HuH-7.5 (cell line): ENCODE measurements at places on chromosomes 13 and 19.

GRCh38 chr13:33208290-33209220, 77.0 kb downstream of the STARD13 start:
- DNase-seq: no peak

- DNase-seq: no peak
Observed at GRCh38 chr13:50991579-50992521, 82.3 kb downstream of the RNASEH2B start.

- no peak for DNase-seq
Observed at GRCh38 chr19:46979126-46980105, 40.2 kb upstream of the NPAS1 start.

- DNase-seq: no peak
Observed at GRCh38 chr13:111179908-111180760, 65.0 kb downstream of the ARHGEF7 start.

GRCh38 chr19:29113838-29114237, 99.1 kb downstream of the UQCRFS1 start:
- no peak for DNase-seq

DNA sequence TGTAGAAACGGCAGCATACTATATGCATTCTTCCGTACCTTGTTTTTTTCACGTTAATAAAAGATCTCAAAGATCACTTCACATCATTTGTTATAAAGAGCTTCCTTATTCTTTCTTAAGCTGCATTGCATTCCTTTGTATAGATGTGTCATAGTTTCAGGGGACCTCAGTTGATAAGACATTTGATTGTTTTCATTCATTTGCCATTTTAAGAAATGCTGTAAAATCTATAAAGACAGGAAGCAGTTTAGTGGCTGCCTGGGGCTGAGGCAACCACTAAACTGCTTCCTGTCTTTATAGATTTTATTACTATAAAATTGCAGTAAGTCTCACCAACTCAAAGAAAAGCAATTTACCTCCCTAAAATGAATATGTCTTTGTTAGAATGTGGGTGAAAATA, 59.4 kb downstream of the ZDHHC20 start:
- DNase-seq: no peak

- DNase-seq: no peak
Observed at GRCh38 chr13:111317042-111317550, 3.3 kb upstream of the TEX29 start.

DNA sequence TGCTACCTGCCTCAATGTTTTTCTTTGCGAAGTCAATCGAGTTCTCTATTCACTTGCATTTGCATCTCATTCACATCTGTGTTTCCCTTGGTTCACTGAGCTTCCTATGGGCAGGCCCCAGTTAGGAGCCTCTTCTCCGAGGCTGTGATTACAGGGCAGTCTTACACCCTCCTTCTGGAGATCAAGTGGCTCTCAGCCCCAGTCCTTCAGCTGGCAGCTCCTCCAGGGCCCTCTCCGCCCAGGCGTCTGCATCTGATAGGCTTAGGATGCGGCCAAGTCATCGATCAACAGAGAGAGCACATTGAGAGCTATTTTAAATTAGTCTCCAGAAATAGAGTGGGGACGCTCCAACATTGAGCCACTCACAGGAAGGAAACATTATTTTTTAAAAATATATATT, 44.2 kb downstream of the MBNL2 start:
- no peak for DNase-seq

DNA sequence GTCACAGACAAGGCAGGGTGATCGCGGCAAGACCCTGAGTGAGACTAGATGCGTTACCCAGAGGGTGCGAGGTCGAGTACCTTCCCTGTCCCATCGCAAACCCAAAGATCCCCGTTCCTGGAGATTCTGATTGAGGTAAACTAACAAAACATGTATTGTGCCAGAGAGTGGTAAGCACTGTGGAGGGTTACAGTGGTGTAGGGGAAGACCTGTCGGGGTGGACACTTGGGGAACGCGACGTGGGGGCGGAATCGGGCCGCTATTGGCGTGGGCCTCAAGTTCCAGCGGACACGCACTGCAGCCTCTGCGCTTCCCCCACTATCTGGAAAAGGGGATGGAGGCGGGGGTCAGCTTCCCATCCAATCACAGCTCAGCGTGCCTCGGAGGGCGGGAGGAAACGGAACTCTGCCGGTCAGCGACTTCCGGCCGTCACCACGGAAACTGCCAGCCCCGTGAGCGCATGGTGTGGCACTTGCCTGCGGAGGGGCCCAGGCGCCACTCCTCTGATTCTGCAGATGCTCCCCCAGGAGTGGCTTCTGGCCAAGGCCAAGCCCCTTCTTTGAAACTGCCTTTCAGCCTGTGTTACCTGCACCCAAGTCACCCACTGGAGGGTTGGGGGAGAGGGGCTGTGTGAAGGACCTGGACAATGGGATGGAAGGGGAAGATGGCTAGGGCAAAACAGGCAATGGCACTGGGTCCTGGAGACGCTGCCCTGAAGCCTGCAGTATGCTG, 1.0 kb upstream of the UBE2M start:
- peak; percentile 100 for DNase-seq

- DNase-seq: no peak
Observed at GRCh38 chr13:51212758-51213157, 9.4 kb upstream of the FAM124A start.

DNA sequence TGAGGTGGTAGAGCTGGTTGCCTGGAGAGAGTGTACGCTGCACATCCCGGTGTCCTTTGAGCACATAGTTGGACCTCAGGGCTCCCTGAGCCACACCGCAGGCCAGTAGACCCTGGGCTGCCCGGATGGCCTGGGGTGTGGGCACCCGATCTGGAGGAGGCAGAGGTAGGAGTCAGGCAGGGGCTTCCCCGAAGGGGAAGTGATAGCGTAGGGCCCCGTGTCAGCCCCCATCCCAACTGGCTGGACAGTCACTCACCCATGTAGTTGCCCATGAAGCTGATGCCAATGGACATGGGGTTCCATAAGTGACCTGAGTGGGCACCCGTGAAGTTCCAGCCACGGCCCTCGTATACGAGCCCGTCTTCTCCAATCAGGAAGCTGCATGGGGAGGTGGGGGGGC, 3.6 kb downstream of the PGLYRP1 start:
- DNase-seq: no peak

DNA sequence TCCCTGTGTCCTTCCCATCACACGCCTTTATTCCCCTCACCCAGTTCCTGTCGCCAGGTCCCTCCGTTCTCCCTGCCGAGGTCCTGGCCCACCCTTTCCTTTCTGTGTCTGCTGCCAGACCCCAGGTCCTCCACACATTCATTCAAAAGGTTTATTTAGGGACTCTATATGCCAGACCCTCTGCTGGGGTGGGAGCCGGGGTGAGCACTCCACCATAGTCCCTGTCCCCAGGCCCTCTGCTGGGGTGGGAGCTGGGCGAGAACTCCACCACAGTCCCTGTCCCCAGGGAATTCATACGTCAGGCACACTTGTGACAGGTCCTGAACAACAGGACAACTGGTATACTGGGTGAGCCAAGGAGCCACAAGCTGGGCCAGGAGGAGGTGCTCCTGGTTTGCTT, 34.4 kb upstream of the TUBGCP3 start:
- DNase-seq: no peak

DNA sequence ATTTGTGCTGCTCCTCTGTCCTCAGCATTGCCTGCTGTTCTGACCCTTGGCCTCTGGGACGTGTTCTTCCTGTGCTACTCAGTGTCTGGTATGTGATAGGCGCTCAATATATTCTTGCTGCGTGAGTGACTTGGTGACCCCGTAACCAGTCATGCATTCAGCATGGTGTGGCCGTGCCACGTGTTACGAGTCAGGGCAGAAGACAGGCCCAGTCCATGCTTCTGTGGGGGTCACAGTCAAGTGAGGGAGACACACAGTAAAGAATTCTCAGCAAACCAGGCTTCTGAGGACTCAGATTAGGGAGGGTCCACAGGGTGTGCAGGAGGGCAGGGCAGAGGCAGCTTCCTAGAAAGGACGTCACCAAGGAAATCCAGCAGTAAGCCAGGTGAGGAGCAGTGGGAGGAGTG, 7.9 kb downstream of the PPP1R37 start:
- no peak for DNase-seq

DNA sequence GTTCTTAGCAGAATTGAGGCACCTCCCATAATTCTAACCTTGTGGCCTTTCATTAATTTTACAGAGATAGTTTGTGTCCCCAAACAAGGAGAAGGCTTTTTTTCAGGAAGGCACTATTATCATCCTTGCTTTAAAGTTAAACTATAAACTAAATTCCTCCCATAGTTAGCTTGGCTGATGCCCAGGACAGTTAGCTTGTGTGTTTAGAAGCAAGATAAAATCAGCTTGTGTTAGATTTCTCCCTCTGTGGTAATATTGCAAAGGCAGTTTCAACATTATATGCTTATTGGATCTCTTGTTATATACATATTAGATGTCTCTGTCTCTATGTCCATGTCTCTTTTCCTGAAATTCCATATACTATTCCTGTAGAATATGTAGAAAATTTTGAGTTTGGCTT, 342.7 kb downstream of the TBC1D4 start:
- DNase-seq: no peak

GRCh38 chr13:110308656-110309359, 1.7 kb downstream of the COL4A2 start:
- no peak for DNase-seq

- DNase-seq: no peak
Observed at GRCh38 chr19:10566658-10567410, 1.0 kb upstream of the KRI1 start.

DNA sequence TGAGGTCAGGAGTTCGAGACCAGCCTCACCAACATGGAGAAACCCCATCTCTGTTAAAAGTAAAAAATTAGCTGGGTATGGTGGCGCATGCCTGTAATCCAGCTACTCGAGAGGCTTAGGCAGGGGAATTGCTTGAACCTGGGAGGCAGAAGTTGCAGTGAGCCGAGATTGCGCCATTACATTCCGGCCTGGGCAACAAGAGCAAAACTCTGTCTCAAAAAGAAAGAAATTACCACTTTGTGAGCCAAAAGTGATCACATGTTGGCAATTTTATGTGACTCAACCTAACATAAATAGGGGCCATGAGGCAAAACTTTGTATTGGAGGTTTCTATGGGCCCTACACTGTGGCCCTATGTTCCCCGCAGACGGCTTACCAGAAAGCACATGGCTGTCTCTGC, 72.2 kb downstream of the MAP4K1 start:
- DNase-seq: no peak

- no peak for DNase-seq
Observed at GRCh38 chr19:31501427-31502195, 152.4 kb upstream of the TSHZ3 start.

- DNase-seq: no peak
Observed at GRCh38 chr13:100987948-100988347, 313.4 kb upstream of the TMTC4 start.

GRCh38 chr19:33689138-33689746, 67.5 kb downstream of the CHST8 start:
- no peak for DNase-seq

- no peak for DNase-seq
Observed at GRCh38 chr13:52665325-52665724, 12.7 kb downstream of the SUGT1 start.

DNA sequence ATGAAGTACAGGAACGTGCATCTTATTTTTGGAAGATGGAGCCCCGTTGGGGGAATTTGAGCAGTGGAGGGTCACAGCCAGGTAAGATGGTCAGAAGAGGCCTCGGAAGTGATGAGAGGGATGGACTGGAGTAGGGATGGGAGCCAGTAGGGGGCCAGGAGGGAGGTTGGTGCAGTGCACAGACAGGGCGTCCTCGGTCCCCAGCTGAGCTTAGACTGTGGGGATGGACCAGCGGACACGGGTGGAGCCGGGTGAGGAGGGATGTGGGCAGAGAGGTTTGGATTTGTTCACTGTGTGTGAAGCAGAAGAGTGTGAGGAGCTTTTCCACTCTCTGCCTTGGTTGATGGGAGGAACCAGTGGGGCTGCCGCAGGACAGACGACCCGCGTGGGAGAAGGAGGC, 10.6 kb downstream of the RPS9 start:
- no peak for DNase-seq

GRCh38 chr13:50685491-50685890, 158.0 kb downstream of the DLEU7 start:
- no peak for DNase-seq

DNA sequence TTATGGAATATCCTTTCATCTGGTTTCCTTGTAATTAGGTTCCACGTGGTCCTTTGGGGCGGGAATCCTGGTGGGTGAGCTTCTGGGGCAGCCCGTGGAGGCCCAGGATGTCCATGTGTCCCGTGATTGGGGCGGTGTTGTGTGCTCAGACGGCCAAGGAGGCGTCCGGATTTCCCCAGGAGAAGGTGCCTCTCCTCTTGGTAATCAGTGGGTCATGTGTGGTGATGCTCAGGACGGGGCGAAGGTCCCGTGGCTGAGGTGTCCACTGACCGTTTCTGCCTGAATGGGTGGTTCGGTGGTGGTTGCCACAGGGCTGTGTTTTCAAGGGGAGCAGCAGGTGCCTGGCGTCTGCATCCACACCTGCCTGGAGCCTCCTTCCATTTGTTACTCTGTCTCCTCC, 52.2 kb upstream of the F7 start:
- DNase-seq: no peak

GRCh38 chr19:32658075-32658474, 16.9 kb downstream of the ANKRD27 start:
- no peak for DNase-seq

DNA sequence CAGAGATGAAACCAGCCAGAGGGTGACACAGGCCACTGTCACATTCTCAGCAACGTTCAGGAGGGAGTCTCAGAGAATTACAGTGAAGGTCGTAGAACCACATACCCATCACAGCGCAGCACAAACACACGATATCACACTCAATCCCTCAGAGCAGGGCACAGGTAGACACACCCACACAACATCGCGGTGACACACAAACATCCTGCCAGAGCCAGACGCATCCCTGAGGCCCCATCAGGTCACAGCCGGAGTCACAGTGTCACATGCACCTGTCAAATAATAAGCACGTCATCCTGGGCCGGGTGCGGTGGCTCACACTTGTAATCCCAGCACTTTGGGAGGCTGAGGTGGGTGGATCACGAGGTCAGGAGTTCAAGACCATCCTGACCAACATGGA, 17.5 kb downstream of the ELAVL3 start:
- DNase-seq: no peak

- no peak for DNase-seq
Observed at GRCh38 chr19:44112802-44113137, 429 bp upstream of the ZNF225 start.

- DNase-seq: peak; percentile 58
Observed at GRCh38 chr19:7004313-7004931, 16.8 kb downstream of the MBD3L2B start.
